ENCODE measurements at places on chromosomes 1 and 21.

- peak overlapping the region; percentile 73 for H3K4me3 ChIP-seq
- H3K27ac ChIP-seq = peak overlapping the region; percentile 99
- H3K27me3 ChIP-seq = no peaks in the 10 kb centered on the region
- H3K36me3 ChIP-seq = peaks cover 43% of the 10 kb centered on the region
- peak; percentile 76 for DNase-seq
Measured at GRCh38 chr1:150567717-150568593, 11.5 kb downstream of the MCL1 start.

DNA sequence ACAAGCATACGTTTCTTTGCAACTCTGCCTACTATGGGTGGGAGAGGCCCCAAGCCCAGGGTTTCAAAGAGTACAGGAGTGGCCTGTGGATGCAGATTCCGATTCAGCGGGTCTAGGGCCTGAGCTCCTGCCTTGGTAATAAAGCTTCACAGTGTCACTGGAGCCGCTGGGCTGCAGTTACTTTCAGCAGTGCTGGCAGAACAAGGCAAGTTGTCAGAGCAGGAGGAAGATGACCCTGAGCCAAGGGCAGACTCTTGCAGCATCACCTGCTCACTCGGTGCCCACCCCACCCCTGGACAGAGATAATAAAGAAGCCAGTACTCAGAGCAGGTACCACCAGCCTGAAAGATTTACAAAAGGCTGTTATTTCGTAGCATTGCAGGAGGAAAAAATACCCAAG lies 8.0 kb upstream of the RAP1GAP start:
- H3K4me3 ChIP-seq = no peak overlapping the region
- H3K4me1 ChIP-seq = peaks cover 6% of the 10 kb centered on the region
- peaks cover 16% of the 10 kb centered on the region for H3K36me3 ChIP-seq
- H3K27ac ChIP-seq = no peak overlapping the region
- no peaks in the 10 kb centered on the region for H3K27me3 ChIP-seq
- no peak for DNase-seq

DNA sequence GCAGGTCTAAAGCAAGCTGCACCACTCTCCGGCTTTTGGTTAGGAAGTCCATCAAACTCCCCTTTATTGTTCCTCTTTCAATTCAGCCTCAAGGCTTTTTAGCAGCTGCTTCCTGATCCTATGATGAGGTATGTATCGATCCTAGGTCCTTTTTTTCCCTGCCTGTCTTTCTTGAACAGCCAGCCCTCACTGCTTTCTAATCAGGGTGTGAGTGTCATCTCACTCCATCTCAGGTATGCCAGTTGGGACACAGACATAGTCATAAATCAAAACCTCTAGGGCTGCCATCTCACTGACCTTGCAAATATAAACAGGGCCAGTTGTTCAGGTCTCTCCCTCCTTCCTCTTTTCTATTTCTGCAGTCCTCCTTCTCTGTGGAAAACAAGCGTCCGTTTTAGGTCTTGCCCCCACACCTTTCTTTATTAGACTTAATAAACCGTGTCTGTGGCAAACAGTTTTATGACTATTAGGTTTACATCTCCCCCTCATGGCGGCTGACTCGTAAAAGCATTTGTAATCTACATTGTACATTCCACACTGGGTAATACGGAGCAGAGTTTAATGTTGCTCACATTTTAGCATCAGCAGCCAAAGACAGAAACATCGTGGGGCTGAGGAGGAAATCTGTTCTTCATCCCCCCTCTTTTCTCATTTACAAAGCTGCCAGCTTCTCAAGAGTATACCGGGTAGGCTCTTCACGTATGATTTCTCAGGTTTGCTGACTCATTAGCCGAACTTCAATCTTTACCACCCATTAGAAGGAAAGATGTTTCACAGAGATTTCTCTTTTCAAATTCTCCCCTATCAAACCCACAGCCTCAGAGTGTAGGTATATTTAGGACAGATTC lies 11.6 kb downstream of the STYXL2 start:
- H3K36me3 ChIP-seq = no peaks in the 10 kb centered on the region
- no peak overlapping the region for H3K27ac ChIP-seq
- no peak for DNase-seq
- H3K4me3 ChIP-seq = no peak overlapping the region

GRCh38 chr1:158335213-158335532 lies 3.8 kb upstream of the CD1B start:
- H3K4me3 ChIP-seq = no peak overlapping the region
- peaks cover 15% of the 10 kb centered on the region for H3K4me1 ChIP-seq
- H3K27me3 ChIP-seq = peaks cover 4% of the 10 kb centered on the region

DNA sequence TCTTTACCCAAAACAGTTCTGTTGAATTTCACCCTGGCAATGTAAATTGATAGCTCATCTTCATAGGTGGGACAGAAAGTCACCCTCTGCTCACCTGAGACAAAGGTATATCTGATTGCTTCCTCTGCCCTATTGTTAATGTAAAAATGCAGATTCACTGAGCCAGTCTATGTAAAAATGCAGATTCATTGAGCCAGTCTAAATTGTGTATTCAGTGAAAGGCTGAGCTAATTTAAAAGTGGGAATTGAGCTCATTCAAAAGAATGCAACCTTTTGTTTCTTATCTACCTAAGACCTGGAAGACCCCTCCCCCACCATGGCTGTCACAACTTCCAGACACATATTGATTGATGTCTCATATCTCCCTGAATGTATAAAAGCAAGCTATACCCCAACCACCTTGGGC lies 4.8 kb upstream of the MYSM1 start:
- no peak overlapping the region for H3K27ac ChIP-seq
- H3K4me1 ChIP-seq = no peaks in the 10 kb centered on the region
- no peak overlapping the region for H3K4me3 ChIP-seq
- no peak for DNase-seq

DNA sequence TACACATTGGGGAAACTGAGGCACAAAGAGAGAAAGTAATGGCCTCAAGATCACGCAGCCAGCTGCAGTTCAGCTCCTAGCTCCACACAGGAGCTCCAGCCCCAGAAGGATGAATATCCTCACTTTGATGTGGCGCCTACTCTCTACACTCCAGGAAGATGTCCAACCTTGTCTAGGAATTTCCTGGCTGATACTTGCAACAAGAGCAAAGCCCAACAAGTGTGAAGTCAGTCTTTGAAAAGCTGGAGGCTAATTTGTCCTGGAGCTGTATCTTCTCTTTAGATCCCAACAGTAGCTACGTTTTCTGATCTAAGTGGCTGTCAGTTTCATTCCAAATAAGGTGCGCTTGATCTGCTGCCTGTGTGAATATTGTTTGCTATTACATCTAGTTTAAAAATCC lies 344.9 kb downstream of the PTPRU start:
- H3K27me3 ChIP-seq = no peaks in the 10 kb centered on the region
- no peak overlapping the region for H3K4me3 ChIP-seq
- H3K36me3 ChIP-seq = no peaks in the 10 kb centered on the region

DNA sequence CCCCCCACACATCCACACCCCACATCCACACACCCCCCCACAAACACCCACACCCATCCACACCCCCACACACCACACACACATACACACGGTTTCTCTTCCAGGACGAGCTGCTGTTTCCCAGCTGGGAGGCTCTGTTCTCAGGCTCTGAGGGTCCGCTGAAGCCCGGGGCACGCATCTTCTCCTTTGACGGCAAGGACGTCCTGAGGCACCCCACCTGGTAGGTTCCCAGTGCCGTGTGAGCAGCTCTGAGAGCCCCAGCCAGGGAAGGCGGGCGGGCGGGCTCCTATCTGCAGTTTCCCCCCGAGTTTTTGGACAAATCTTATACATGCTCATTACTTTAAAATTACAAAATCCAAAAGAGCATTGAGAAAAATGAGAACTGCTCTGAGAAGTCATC lies 31.2 kb downstream of the SLC19A1 start:
- peaks cover 2% of the 10 kb centered on the region for H3K36me3 ChIP-seq
- H3K27me3 ChIP-seq = no peaks in the 10 kb centered on the region
- H3K4me3 ChIP-seq = no peak overlapping the region
- no peaks in the 10 kb centered on the region for H3K4me1 ChIP-seq
- no peak overlapping the region for H3K27ac ChIP-seq
- no peak for DNase-seq

DNA sequence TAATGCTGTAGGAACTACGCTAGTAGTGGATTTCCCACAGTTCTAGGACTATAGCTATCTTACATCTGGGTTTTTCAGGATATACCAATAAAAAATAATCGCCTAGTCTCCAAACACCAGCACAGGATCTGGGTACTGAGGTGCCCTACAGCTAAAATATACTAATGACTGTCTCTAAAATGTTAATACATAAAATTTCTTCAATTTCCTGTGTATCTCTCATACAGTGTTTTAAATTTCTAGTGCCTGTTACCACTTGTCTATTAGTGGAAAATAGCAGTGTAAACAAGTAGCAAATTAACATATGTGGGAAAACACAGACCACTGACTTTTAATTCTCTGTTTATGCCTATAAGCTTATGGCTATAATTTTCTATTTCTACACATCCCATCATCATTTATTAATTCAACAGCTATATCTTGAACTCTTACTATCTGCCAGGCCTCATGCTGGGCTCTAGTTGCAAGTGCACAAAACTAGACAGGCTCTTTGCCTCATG lies 16.1 kb upstream of the PTPN14 start:
- peaks cover 4% of the 10 kb centered on the region for H3K27me3 ChIP-seq
- no peak overlapping the region for H3K4me3 ChIP-seq
- no peak overlapping the region for H3K27ac ChIP-seq
- DNase-seq = no peak

- H3K36me3 ChIP-seq = peaks cover 3% of the 10 kb centered on the region
- H3K27me3 ChIP-seq = peaks cover 25% of the 10 kb centered on the region
- peaks cover 3% of the 10 kb centered on the region for H3K4me1 ChIP-seq
- no peak overlapping the region for H3K27ac ChIP-seq
- no peak overlapping the region for H3K4me3 ChIP-seq
Measured at GRCh38 chr1:95219407-95219806, 14.6 kb upstream of the RWDD3 start.

DNA sequence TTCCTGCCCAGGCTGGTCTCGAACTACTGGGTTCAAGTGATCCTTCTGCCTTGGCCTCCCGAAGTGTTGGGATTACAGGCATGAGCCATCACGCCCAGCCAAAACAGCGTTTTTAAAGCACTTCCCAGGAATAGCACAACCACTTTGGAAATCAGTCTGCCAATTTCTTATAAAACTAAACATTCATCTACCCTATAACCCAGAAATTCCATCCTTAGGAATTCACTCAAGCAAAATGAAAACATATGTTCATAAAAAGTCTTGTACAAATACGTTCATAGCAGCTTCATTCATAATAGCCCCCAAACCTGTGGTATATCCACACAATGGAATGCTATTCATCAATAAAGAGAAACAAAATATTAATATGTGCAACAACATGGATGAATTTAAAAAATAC lies 36.1 kb downstream of the PHC2 start:
- H3K27me3 ChIP-seq = peaks cover 4% of the 10 kb centered on the region
- no peak overlapping the region for H3K27ac ChIP-seq
- H3K36me3 ChIP-seq = no peaks in the 10 kb centered on the region
- H3K4me1 ChIP-seq = peaks cover 5% of the 10 kb centered on the region

- no peak overlapping the region for H3K27ac ChIP-seq
- no peaks in the 10 kb centered on the region for H3K4me1 ChIP-seq
- H3K4me3 ChIP-seq = no peak overlapping the region
- H3K36me3 ChIP-seq = no peaks in the 10 kb centered on the region
- H3K27me3 ChIP-seq = peaks cover 21% of the 10 kb centered on the region
Measured at GRCh38 chr1:36776948-36777831, 257.1 kb downstream of the GRIK3 start.

DNA sequence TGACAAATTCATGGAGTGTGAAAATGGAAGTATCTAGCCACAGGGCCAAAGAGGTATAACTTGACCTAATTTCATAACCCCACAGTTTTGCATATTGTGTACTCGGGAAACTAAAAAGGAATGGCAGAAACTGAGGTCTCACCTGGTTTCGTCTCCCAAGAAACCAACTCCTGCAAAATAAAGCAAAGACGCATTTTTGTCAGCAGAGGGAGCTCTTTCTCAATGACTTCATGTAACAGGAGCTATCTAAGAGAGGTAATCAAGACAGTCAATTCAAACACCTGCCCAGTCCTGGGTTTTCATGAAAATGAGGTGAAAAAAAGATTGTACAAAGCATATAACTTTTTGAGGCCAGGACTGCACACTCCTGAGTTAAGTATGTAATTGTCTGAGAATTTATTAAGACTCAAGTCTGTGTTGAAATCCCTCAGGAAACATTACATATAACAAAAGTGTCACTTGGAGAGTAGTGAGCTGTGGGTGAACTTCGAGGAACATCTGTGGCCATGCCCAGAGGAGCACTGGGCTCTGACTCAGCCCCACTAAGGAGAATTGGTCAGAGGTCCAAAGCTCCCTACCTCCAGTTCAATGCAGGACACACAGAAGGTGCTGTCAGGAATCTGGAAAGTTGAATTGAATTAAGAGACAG lies 17.6 kb downstream of the FCRL4 start:
- DNase-seq = peak; percentile 13
- H3K27ac ChIP-seq = no peak overlapping the region
- no peak overlapping the region for H3K4me3 ChIP-seq
- H3K36me3 ChIP-seq = no peaks in the 10 kb centered on the region
- H3K4me1 ChIP-seq = no peaks in the 10 kb centered on the region

GRCh38 chr1:21618561-21619374 lies 50.4 kb downstream of the RAP1GAP start:
- no peak for DNase-seq
- H3K4me3 ChIP-seq = no peak overlapping the region
- H3K4me1 ChIP-seq = peaks cover 2% of the 10 kb centered on the region
- no peak overlapping the region for H3K27ac ChIP-seq
- no peaks in the 10 kb centered on the region for H3K36me3 ChIP-seq
- peaks cover 18% of the 10 kb centered on the region for H3K27me3 ChIP-seq

DNA sequence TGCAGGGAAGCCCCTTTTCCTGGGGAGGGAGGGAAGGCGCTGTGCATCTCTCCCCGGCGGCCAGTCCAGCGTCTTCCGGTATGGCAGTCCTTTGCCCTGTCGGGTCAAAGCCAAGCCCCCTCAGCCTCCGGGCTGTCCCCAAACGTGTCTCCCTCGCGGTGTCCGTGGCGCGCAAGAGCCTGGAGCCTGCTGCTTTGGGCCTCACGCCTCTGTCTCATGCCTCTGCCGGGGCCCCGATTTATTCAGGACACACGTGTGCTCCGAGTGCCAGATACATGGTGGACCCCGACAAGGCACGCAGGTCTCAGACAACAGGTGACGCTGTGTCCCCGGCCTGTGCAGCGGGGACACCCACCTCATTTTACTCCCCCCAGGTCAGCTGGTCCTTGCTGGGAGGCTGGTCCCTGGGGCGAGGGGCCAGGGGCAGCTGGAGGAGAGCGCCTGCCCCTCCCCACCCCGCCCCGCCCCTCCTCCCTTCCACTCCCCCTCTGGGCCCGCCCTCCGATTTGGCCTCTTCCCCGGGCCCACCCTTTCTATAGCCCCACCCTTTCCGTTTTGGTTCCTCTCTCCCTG lies 176.7 kb downstream of the CAMTA1 start:
- peaks cover 8% of the 10 kb centered on the region for H3K27me3 ChIP-seq
- H3K4me3 ChIP-seq = peak overlapping the region; percentile 69
- no peak for DNase-seq
- H3K4me1 ChIP-seq = peaks cover 14% of the 10 kb centered on the region

- H3K27me3 ChIP-seq = peaks cover 24% of the 10 kb centered on the region
- H3K4me3 ChIP-seq = no peak overlapping the region
Measured at GRCh38 chr1:85203573-85204171, 2.9 kb upstream of the SYDE2 start.

GRCh38 chr1:28926629-28927265 lies 12.4 kb downstream of the EPB41 start:
- peak overlapping the region; percentile 94 for H3K27ac ChIP-seq
- peak; percentile 24 for DNase-seq
- H3K27me3 ChIP-seq = no peaks in the 10 kb centered on the region
- H3K4me1 ChIP-seq = peaks cover 56% of the 10 kb centered on the region
- peaks cover 2% of the 10 kb centered on the region for H3K36me3 ChIP-seq

- no peak overlapping the region for H3K27ac ChIP-seq
- no peak overlapping the region for H3K4me3 ChIP-seq
- H3K36me3 ChIP-seq = no peaks in the 10 kb centered on the region
- DNase-seq = no peak
- H3K27me3 ChIP-seq = peaks cover 4% of the 10 kb centered on the region
Measured at GRCh38 chr1:7686301-7686850, 84.7 kb upstream of the VAMP3 start.

Data from activated CD4-positive, alpha-beta T cell treated with anti-CD3 and anti-CD28 coated beads for 36 hours (primary cell).